ENCODE measurements at places on chromosomes 11 and 22. TPM values are rescaled to one million over a fixed set of nuclear protein-coding genes. Genes with fewer than 3 reads are reported as not detected.

DNA sequence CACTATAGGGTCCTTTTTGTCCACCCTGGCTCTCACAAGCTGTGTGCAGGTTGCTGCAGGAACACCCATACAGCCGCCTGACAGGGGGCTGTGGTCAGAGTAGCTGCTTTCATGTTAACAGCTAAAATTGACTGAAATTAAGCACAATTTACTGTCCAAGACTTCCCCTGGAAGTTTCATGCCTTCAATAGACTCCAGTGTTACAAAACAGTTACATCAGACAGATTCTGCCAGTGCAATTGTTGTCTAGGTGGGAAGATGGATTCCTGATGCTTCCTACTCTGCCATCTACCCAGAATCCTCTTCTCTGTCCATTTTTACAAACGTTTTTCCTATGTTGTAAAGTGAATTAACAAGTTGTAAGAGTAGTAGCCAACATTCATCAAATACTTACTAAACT, 5.3 kb upstream of the TSKU start:
- DNase-seq = no peak

DNA sequence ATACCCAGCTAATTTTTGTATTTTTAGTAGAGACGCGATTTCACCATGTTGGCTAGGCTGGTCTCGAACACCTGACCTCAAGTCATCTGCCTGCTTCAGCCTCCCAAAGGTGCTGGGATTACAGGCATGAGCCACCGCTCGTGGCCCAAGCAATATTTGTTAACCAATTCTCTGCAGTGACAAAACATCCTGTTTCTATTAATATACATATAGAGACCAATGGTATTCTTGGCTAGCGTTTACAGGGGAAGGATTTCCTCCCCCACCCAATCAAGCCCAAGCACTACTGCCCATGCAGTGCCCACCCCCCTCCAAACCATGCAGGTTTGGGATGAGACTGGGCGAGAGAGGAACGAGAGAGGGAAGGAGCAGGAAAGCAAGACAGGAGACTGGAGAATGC, 53.1 kb downstream of the APOL3 start:
- no peak for DNase-seq

DNA sequence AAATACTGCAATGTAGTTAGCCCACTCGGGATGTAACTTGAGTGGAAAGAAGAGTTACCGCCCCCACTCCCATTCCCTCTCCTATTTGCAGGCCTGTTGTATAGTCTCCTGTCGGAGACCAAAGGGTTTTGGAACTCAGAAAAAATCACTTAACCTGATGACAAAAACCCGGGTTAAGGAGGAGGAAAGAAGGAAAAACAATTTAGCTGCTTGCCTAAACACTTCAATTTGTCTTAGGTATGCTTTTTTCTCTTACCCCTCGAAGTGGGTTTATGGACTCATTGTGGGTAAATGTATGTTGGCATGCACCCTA, 2.2 kb downstream of the YAP1 start:
- no peak for DNase-seq

GRCh38 chr11:28457481-28458065, 349.4 kb downstream of the METTL15 start:
- DNase-seq = no peak

GRCh38 chr22:38872831-38873248, 824 bp upstream of the CBX6 start:
- DNase-seq = peak; percentile 25

- DNase-seq = no peak
Observed at GRCh38 chr11:44088377-44088776, 7.1 kb upstream of the EXT2 start.

- DNase-seq = no peak
Observed at GRCh38 chr22:34236527-34236926, 316.3 kb upstream of the LARGE1 start.

PTPN5 gene
- total RNA-seq = not detected

PLAAT4 gene
- 101 TPM for total RNA-seq

IL18 gene
- total RNA-seq = not detected
